ENCODE measurements at places on chromosomes 1 and 21. TPM values are rescaled to one million over a fixed set of nuclear protein-coding genes. Genes with fewer than 3 reads are reported as not detected.

- H3K4me3 ChIP-seq = no peak overlapping the region
- no peaks in the 10 kb centered on the region for H3K36me3 ChIP-seq
- no peaks in the 10 kb centered on the region for H3K27me3 ChIP-seq
- no peak overlapping the region for H3K27ac ChIP-seq
- H3K4me1 ChIP-seq = no peaks in the 10 kb centered on the region
Measured at GRCh38 chr1:49252917-49253316, 476.2 kb upstream of the BEND5 start.

DNA sequence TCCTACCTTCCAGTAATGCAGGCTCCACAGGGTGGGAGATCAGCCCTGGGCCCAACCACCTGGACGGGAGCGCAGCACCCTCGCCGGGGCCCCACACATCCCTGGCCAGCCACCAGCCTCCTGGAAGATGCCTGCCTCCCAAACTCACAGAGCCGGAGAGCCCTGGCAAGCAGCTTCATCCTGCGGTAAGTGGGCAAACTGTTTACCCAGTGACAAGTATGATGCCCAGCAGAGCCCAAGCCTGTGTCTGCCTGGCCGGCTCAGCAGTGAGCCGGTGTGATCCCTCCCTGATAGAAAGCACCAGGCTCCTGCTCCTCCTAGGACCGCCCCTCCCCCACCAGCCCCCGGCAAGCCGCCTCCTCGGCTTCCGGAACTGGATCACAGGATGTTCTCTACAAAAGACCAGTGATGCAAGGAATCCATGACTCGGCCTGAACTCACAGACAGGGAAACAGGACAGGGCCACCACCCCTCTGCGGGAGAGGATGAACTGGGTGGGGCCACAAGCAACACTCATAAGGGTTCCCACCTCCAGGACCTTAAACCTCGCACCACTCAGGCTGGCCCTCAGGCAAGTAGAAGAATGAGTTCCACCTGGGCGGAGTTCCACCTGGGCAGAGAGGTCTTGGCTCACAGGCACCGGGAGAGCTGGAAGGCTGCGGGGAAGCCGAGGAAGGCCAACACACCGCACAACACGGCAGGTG is 7.9 kb downstream of the ACOT7 start:
- peak; percentile 68 for DNase-seq
- no peaks in the 10 kb centered on the region for H3K27me3 ChIP-seq
- no peaks in the 10 kb centered on the region for H3K36me3 ChIP-seq
- peaks cover 14% of the 10 kb centered on the region for H3K4me1 ChIP-seq
- H3K4me3 ChIP-seq = no peak overlapping the region
- H3K27ac ChIP-seq = no peak overlapping the region

DNA sequence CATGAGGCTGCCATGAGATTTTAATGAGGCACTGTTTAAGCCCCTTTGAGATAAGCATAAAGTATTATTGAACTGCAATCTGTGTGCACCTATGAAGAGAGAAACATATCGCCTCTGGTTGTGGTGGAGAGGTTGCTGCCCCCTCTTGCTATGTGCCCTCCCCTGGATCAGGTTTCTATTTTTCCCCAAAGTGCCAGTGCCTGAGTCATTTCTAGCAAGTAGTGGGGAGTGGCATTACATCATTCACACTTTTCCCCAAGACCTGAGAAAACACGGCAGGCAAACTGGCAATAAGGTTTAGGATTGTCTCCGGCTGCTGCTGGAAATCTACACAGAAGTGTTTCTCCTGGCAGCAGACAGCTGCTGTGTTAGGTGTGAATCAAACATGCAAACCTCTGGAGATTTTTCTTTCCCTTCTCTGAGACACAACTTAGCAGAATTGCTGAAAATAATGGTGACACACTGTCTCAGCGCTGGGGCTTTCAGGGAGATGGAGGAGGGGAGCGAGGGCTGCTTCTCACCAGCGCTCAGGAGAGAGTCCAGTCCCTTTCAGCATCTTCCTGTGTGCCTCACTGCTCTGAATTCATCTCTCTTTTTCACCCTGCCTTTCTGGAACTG is 13.7 kb upstream of the RGS16 start:
- no peak overlapping the region for H3K4me3 ChIP-seq
- H3K27me3 ChIP-seq = no peaks in the 10 kb centered on the region
- peak overlapping the region; percentile 83 for H3K27ac ChIP-seq
- H3K36me3 ChIP-seq = no peaks in the 10 kb centered on the region
- H3K4me1 ChIP-seq = peaks cover 38% of the 10 kb centered on the region

DNA sequence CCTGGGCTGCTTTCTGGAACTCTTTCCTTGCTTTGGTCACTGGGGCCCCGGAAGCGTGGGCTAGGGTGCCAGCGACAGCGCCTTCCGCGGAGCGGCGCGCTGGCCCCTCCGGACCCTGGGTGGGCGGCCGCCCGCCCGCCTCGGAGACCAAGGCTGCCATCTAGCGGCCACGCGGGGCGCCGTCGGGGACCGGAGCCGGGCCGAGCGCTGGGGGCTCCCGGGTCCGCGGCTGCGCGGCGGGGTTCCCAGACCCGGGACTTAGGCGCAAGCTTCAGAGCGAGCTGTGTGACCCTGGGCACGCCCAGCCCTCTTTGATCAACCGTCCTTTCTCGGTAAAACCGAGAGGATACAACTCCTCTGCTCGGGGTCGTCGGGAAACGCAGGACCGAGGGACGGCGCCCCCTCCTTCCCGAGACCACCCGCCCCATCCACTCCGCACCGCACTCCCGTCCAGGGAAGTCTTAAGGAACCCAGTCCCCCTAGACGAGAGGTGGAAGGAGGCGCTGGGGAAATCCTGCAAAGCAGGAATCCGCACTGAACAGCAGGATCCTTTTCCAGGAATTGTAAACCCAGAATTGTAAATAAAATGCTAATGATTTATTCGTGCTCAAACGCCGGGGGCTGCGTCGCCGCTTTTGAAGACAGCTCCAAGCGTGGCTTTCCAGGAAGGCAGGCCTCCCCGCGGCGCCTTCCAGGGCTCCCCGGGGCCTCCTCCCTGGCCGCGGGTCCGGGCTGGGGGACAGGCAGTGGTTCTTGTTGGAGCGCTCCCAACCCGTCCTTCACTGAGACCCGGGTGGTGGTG is 41.2 kb downstream of the RRAGC start:
- H3K4me3 ChIP-seq = no peak overlapping the region
- H3K36me3 ChIP-seq = no peaks in the 10 kb centered on the region
- H3K27me3 ChIP-seq = peaks cover 14% of the 10 kb centered on the region
- no peak overlapping the region for H3K27ac ChIP-seq
- DNase-seq = peak; percentile 12
- H3K4me1 ChIP-seq = peaks cover 5% of the 10 kb centered on the region

The APH1A gene
- total RNA-seq = 133 TPM
